ENCODE measurements at places on chromosomes 11 and 22. TPM values are rescaled to one million over a fixed set of nuclear protein-coding genes. Genes with fewer than 3 reads are reported as not detected.

Gene RNF169
- total RNA-seq, result 14.3 TPM

GRCh38 chr22:17368554-17369438 lies 464 bp upstream of the CECR2 start:
- peaks cover 52% of the 10 kb centered on the region for H3K27me3 ChIP-seq
- H3K4me1 ChIP-seq, result peaks cover 22% of the 10 kb centered on the region
- H3K4me3 ChIP-seq, result peak overlapping the region; percentile 55
- H3K27ac ChIP-seq, result no peak overlapping the region
- DNase-seq, result no peak

Gene PLEKHA7
- 5.3 TPM for total RNA-seq

DNA sequence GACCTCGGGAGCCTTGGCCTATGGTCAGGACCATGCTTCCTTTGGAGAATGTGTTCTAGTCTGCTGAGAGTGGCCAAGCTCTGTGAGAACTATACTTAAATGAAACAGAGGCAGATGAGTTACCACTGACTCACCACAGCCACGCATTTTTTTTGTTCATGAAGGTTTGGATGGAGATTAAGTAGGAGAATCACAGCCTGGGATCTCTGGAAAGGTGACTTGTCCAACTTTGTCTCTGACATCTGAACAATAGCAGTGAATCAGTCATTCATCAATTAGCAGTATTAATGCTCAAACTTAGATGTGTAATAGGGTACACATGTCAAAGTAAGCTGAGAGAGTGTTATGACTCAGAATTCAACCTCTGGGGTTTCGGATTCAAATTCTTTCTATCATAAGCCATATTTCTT lies 100.7 kb upstream of the ANO3 start:
- DNase-seq, result no peak
- no peak overlapping the region for H3K27ac ChIP-seq
- no peak overlapping the region for H3K4me3 ChIP-seq
- H3K27me3 ChIP-seq, result peaks cover 1% of the 10 kb centered on the region

DNA sequence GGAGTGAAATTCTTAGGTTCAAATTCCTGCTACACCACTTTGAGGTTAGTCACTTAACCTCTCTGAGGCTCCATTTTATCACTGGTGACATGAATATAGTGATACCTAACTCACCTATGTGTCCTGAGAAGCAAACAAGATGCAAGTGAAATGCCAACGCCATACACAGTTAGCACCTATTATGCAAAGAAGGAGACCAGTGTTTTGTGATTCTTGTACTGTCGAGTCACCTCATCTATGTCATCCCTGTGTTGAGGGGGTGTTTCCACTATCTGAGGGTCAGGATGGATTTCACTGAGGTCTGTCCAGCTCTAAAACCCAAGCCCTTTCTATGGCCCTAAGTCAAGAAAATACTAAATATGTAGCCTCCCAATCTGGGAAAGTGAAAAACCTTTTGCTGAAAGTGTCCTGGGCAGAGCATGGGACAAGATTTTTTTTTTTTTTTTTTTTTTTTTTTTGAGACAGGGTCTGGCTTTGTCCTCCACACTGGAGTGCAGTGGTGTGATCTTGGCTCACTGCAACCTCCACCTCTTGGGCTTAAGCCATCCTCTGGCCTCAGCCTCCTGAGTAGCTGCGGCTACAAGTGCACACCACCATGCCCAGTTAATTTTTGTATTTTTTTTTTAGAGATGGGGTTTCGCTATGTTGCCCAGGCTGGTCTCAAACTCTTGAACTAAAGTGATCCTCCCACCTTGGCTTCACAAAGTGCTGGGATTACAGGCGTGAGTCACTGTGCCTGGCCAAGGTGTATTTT lies 5.0 kb upstream of the MCM5 start:
- H3K4me3 ChIP-seq, result no peak overlapping the region
- H3K4me1 ChIP-seq, result peaks cover 2% of the 10 kb centered on the region
- DNase-seq, result no peak
- peaks cover 1% of the 10 kb centered on the region for H3K27me3 ChIP-seq

GRCh38 chr22:42780070-42780540 lies 59.4 kb upstream of the A4GALT start:
- H3K27me3 ChIP-seq, result no peaks in the 10 kb centered on the region
- no peak overlapping the region for H3K27ac ChIP-seq
- no peak overlapping the region for H3K4me3 ChIP-seq
- H3K36me3 ChIP-seq, result no peaks in the 10 kb centered on the region

GRCh38 chr22:20439928-20440575 lies 2.4 kb upstream of the SCARF2 start:
- no peak overlapping the region for H3K4me3 ChIP-seq
- peaks cover 26% of the 10 kb centered on the region for H3K27me3 ChIP-seq
- H3K27ac ChIP-seq, result no peak overlapping the region
- H3K4me1 ChIP-seq, result peaks cover 14% of the 10 kb centered on the region
- no peak for DNase-seq
- peaks cover 4% of the 10 kb centered on the region for H3K36me3 ChIP-seq

- no peaks in the 10 kb centered on the region for H3K27me3 ChIP-seq
- H3K4me3 ChIP-seq, result no peak overlapping the region
- H3K27ac ChIP-seq, result no peak overlapping the region
- no peaks in the 10 kb centered on the region for H3K4me1 ChIP-seq
- DNase-seq, result no peak
Observed at GRCh38 chr11:41779401-41779960, 320.0 kb upstream of the LRRC4C start.

Gene KIAA1671
- 6.8 TPM for total RNA-seq

- no peak overlapping the region for H3K27ac ChIP-seq
- H3K4me3 ChIP-seq, result no peak overlapping the region
- no peaks in the 10 kb centered on the region for H3K36me3 ChIP-seq
- peaks cover 22% of the 10 kb centered on the region for H3K4me1 ChIP-seq
- no peak for DNase-seq
Observed at GRCh38 chr11:88367310-88367709, 29.8 kb upstream of the CTSC start.

Gene RASSF10
- not detected for total RNA-seq

- H3K4me1 ChIP-seq, result peaks cover 51% of the 10 kb centered on the region
- no peak for DNase-seq
Observed at GRCh38 chr11:12211331-12212065, 101.1 kb downstream of the MICAL2 start.

DNA sequence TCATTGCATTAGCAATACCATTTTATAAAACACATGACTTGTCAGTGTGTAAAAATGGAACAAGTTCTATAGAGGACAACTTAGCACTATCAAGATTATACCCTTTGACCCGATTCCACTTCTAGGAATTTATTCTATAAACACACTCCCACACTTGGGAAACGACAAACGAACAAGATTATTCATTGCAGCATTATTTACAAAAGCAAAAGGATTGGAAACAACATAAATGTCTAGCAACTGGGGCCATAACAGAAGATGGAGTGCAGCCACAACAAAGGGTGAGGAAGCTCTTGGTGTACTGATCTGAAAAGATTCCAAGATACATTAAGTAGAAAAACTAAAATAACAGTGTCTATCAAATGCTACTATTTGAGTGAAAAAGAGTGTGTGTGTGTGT lies 2.3 kb upstream of the IRAG1 start:
- DNase-seq, result no peak
- no peaks in the 10 kb centered on the region for H3K4me1 ChIP-seq
- H3K36me3 ChIP-seq, result no peaks in the 10 kb centered on the region
- no peak overlapping the region for H3K4me3 ChIP-seq

DNA sequence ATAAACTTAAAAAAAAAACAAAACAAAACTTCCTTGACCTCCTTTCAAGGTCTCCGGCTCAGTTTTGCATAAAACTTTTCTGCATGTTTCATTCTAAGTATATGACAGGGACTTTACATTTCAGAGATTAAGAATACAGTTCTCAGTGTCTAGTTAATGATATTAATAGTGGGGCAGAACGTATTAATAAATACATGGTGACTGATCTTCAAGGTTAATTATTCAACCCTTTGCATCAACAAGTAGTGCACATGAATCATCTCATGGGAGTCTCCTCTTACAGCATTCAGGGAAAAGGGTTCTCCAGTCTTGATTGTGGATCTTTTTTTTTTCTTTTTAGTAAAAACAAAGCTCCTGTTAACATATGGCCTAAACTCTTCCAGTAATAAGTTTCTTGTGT lies 146.8 kb downstream of the KIRREL3 start:
- H3K27ac ChIP-seq, result no peak overlapping the region
- no peaks in the 10 kb centered on the region for H3K36me3 ChIP-seq
- H3K27me3 ChIP-seq, result no peaks in the 10 kb centered on the region
- no peaks in the 10 kb centered on the region for H3K4me1 ChIP-seq

DNA sequence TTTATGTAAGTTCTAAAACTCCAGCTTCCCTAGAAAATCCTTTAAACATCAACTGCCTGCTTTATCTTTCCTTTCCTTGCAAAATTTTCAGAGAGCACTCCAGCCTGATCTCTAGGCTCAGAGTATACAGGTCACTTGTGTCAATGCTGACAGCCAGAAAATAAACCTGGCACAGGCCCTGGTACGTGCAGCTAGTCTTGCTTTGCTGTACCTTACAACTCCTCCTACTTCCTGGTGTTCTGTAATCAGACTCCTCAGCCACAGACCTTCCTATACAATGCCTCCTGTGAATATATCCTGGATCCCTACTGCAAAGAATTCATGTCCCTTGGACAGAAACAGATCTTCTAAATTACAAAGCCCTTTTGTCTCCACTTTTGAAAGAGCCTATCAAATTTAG lies 24.2 kb upstream of the TMEM123 start:
- H3K27me3 ChIP-seq, result no peaks in the 10 kb centered on the region
- H3K36me3 ChIP-seq, result no peaks in the 10 kb centered on the region
- H3K4me1 ChIP-seq, result peaks cover 52% of the 10 kb centered on the region
- H3K27ac ChIP-seq, result peak overlapping the region; percentile 77
- peak overlapping the region; percentile 3 for H3K4me3 ChIP-seq
- peak; percentile 58 for DNase-seq

Gene PRR5L
- total RNA-seq, result 43.6 TPM

- DNase-seq, result no peak
- no peaks in the 10 kb centered on the region for H3K36me3 ChIP-seq
- no peaks in the 10 kb centered on the region for H3K27me3 ChIP-seq
- no peaks in the 10 kb centered on the region for H3K4me1 ChIP-seq
Observed at GRCh38 chr11:26792941-26793340, 71.1 kb upstream of the SLC5A12 start.

- no peaks in the 10 kb centered on the region for H3K36me3 ChIP-seq
- no peak overlapping the region for H3K27ac ChIP-seq
- H3K4me3 ChIP-seq, result no peak overlapping the region
- peaks cover 2% of the 10 kb centered on the region for H3K4me1 ChIP-seq
Observed at GRCh38 chr11:124895471-124895971, 2.1 kb downstream of the ROBO4 start.

DNA sequence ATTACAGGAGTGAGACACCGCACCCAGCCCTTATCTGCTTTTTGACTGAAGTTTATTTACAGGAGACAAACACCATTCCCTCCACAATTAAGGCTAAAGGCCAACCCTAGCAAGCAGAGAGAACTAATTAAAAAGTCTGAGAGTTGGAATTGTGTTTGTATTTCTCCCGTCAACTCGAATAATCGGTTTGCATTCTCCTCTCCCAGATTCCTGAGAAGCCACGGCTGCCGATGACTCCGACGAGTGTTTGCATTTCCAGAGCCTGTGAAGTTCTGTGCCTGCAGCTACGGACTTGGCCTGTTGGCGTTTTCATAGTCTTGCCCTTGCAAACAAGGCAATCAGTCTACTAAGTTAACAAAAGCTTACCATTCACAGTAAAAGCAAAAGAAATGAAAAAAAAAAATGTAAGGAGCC lies 73.2 kb upstream of the NUP50 start:
- DNase-seq, result no peak
- H3K36me3 ChIP-seq, result no peaks in the 10 kb centered on the region
- no peak overlapping the region for H3K4me3 ChIP-seq
- H3K27ac ChIP-seq, result no peak overlapping the region

Gene SIPA1
- total RNA-seq, result 163 TPM

DNA sequence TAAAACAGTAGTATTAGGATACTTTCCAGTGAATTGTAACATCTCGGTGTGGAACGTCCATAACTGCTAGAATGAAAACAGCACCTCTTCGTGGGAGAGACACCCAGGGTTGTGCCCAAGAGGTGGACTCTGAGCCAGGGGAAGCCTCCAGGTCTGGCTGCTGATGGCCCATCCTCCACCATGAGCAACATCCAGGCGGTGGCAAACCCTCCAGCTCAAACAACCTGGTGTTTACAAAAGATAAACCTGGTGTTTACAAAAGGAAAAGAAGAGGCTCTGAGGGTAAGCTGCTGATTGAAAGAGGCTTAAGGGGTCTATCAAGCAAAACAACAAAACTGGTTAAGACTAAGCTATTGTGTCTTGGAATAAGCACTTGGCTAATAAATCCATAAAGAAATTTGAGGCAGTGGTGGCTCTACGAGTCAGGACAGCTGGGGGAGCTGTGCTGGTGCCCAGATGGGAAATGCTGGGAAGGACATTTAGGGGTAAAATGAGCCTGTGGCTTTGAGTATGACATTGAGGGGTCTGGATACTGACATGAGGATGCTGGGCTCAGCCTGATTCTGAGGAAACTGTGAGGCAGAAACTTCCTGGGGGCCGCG lies 909.0 kb downstream of the BRD1 start:
- H3K4me3 ChIP-seq, result no peak overlapping the region
- no peak overlapping the region for H3K27ac ChIP-seq
- H3K4me1 ChIP-seq, result no peaks in the 10 kb centered on the region
- DNase-seq, result no peak
- no peaks in the 10 kb centered on the region for H3K36me3 ChIP-seq

- no peak overlapping the region for H3K4me3 ChIP-seq
- DNase-seq, result no peak
- H3K27me3 ChIP-seq, result no peaks in the 10 kb centered on the region
- H3K36me3 ChIP-seq, result no peaks in the 10 kb centered on the region
Observed at GRCh38 chr11:103051151-103051801, 40.7 kb downstream of the DCUN1D5 start.

DNA sequence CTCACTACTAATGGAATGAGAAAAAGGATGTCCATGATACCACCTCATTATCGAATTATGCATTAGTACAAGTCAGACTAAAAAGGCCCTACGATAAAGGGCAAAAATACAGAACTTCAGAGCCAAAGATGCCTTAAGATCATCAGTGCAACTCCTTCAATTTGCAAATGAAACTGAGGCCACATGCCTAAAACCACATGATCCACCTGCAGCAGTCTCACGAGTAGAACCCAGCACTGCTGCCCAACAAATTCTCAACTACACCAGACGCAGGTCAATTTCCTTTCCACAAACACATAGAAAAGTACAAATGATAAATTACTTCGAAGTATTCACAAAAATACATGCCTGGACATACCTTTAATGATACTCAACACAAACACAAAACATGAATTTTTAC lies 20.1 kb downstream of the KMT5B start:
- no peak for DNase-seq
- no peaks in the 10 kb centered on the region for H3K36me3 ChIP-seq
- no peak overlapping the region for H3K27ac ChIP-seq

Data from activated CD4-positive, alpha-beta memory T cell treated with anti-CD3 and anti-CD28 coated beads for 36 hours (primary cell).